Lung microvascular endothelial cell (primary cell): ENCODE measurements at places on chromosomes 4 and X.
A peak's percentile ranks its signal among the peaks of the same experiment; 100 is the strongest.

- no peak for DNase-seq
These were observed 5.8 kb upstream of the DCLK2 start for GRCh38 chr4:150072471-150072870.

DNA sequence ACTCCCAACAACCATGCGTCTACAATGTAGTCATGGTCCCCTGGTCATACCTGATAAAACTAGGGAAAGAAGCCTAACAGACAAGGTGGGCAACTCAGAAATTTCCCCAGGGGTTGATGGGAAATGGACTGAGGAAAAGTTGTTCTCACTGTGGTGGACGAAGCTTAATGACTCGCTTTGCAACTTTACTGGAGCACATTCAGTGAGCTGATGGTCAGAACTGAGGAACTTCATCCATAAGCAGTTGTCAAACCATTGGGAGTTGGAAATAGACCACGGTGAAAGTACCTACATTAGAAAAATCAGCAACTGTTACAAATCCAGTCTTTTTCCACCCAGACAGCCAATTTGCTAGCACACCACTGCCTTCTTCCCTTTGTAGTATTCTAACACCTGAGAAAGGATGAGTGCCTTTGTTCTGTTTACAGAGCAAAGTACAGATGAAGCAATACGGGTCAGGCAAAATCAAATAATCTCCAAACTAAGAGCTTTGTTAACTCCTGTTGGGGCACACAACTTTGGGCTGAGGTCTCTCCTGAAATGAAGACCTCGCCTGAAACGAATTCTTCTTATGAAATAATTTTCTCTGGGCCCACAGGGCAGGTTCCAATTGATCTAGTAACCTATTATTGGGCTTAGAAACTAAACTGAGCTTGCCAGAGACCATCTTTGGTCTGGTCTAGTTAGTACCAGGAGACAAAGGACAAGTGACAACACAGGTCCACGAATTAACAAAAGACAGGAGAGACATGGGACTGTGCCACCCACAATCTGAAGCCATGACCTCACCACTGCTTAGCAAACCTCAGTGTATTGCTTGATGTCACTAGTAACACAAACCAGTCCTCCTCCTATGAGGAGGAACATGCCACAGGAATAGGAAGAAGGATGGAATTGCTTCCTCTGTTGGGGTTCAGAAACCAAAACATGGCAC is 58.9 kb upstream of the NFKB1 start:
- no peak for DNase-seq

DNA sequence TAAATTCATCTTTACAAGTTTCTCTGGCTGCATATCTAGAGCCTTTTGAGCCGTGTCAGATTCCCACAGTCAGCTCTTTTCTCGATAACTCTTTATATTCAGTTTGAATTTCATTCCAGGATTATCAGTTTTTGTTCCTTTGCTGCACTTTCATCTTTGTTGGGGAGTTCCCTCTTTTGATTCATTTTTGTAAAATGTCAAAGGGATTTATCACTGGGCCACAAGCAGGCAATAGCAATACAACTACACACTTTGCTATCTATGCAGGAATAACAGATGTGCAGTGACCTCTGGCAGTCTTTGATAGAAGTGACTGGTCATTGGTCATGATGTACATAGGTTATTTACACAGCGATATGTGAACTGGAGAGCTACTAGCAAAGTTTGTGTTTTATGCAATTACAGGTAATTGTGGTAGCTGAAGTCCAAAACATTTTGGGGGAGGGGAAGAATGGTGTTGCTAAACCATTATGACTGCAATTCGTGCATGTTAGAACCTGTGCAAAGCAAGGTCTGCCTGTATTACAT is 43.8 kb downstream of the HPGDS start:
- DNase-seq: peak; percentile 91

GRCh38 chr4:23857367-23857959 is 32.4 kb downstream of the PPARGC1A start:
- no peak for DNase-seq

GRCh38 chr4:189835505-189835904 is 105.2 kb upstream of the FRG1 start:
- no peak for DNase-seq

- no peak for DNase-seq
These were observed 99.7 kb downstream of the AFF1 start for GRCh38 chr4:87034527-87034926.

- no peak for DNase-seq
These were observed 741.8 kb upstream of the INTU start for GRCh38 chr4:126890994-126891393.

DNA sequence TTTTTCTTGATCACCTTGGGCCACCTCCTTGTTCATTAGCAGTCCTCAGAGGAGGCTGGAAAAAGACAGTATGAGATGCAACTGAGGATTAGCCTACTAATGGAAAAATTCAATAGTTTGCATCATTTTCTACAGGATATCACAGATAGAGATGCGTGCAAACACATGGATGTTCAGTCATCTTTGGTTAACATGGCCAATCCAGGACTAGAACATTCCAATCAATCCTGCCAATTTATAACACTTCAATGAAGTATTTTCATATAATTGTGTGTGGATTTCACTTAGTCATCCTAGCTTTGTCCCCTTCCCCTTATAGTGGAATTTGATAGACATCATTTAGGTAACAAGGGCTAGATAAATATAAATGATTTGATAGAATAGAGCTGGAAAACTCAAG is 42.7 kb downstream of the MAML3 start:
- DNase-seq: no peak

- DNase-seq: no peak
These were observed 92.3 kb downstream of the DIAPH2 start for GRCh38 chrX:96776966-96777365.

GRCh38 chr4:184575306-184575705 is 73.9 kb downstream of the CASP3 start:
- no peak for DNase-seq

DNA sequence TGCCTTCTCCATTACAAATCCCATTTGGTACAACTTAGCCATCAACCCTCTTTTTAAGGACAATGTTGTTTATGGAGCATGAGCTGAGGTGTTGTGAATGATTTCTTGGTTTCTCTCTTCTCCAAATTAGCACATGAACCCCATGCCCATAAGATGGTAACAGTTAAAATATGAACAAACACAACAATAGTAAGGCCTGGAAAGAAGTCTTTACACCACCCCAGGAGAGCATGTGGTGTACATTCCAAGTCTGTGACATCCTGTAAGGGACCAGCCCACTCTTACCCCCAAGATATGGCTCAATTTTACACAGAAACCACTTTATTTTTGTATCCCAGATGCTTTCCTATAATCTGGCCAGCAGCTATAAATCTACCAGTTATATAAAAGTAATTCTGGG is 226.1 kb downstream of the COX18 start:
- DNase-seq: no peak

GRCh38 chr4:141388481-141388880 is 167.8 kb downstream of the ZNF330 start:
- DNase-seq: no peak

DNA sequence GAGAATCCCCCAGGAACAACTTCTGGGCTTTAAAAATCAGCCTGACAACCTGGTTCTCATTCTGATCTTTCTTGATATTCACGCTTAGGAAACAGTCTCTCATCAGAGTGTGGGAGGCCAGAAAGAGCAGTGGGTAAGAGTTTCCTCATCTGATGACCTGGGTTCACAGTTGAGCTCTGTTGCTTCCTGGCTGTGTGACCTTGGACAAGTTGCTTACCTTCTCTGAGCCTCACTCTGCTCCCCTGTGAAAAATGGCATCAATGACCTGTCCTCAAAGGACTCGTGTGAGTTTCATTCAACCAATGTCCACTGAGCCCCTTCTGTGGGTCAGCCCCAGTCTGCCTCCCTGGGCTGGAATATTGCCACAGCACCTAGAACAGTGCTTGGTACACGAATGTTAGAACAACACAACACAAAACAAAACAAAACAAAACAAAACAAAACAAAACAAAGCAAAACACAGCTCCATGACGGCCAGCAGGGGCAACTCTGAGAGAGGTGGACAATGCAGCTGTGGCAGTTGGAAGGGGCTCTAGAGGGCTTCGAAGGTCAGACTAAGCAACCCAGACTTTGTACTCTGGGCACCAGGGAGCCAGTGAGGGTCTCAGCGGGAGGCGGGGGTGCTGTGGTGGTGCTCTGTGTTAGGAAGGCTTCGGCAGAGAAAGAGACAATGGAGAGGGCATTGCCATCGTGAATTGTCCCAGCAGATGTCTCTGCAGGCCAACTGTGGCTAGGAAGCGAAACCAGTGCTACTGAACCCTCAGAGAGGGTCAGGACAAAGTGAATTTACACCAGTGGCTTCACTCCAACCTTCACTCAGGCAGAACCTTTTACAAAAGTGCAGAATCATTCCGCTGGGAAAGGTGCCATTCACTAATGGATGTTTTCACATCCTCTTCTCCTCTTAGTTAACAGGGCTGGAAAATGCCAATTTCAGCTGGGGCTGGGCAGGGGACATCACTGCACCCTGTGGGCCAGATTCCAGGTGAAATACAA is 14.3 kb upstream of the C4orf50 start:
- DNase-seq: peak; percentile 95

DNA sequence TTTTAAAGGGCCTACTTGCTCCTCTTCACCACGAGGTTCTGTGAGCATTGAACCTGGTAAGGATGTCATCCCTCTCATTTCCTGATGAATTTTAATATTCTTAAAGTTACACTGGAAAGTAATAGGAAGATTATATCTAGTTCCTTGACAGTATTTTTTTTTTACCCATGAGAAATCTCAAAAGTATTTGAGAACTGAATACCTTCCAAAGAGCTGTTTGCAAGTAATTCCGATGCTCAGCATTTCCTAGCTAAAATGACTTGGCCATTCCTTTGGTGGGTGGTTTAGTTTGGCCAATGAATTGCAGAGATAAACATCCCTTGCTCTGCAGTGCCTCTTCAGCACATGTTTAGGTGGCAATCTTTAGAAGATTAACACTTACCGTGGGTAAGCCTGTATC is 110.2 kb upstream of the WDR1 start:
- no peak for DNase-seq

DNA sequence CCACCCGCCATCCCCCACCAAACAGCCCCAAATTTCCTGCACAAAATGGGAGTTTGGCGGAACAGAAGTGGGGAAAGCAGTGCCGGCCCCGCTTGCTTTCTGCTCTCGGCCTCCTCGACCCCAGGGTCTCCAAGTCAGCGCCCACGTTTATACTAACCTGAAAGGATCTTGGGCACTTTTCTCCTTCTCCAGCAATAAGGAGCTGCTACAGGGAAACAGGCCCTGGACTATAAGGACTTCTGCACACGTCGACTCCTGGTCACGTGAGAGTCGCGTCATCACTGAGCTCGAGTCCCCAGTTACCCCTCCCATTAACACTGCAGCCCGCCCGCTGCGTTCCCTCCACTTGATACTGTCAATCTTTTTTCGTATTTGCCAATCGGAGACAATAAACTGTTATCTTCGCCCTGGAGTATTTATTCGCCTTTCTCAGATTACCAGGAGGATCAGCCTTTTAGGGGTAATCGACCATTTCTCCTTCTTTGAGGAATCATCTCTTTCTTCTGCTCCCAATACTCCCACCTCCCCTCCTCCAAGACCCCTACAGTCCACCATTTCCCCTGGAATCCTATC is at the start of gene TCEAL8:
TSS of gene TCEAL8 (minus strand) at position 235 of the 573 bp plus-strand sequence. CDS start 1,176 bp downstream, outside the sequence.
- peak; percentile 82 for DNase-seq
